Mucosa of gallbladder (tissue), 1 donor: ENCODE measurements at places on chromosomes 4 and X. TPM values are rescaled to one million over a fixed set of nuclear protein-coding genes. Genes with fewer than 3 reads are reported as not detected.

The TMLHE gene
- total RNA-seq = 20.1 TPM

The PCYT1B gene
- total RNA-seq = 0.32 TPM

The FMR1NB gene
- total RNA-seq = not detected

The SPANXA2 gene
- total RNA-seq = not detected

The CXCL9 gene
- total RNA-seq = 0.35 TPM

The NWD2 gene
- 0.09 TPM for total RNA-seq

The ZNF827 gene
- 20.3 TPM for total RNA-seq

The VSIG4 gene
- 61.5 TPM for total RNA-seq

The ATG4A gene
- 11.2 TPM for total RNA-seq

The MAGEC2 gene
- total RNA-seq = not detected

The GPR78 gene
- total RNA-seq = 0.29 TPM

The SMR3A gene
- total RNA-seq = not detected

The LONRF3 gene
- total RNA-seq = 4.7 TPM

The DOCK11 gene
- 16.3 TPM for total RNA-seq

The FAM47E gene
- 13.8 TPM for total RNA-seq

The MAGEA11 gene
- not detected for total RNA-seq

The MAGEB2 gene
- not detected for total RNA-seq

The ABCG2 gene
- total RNA-seq = 3.5 TPM

The XAGE1A gene
- total RNA-seq = not detected

The TLR7 gene
- 4.3 TPM for total RNA-seq

The SOX3 gene
- total RNA-seq = not detected
